ENCODE measurements at places on chromosomes 11 and 22.

DNA sequence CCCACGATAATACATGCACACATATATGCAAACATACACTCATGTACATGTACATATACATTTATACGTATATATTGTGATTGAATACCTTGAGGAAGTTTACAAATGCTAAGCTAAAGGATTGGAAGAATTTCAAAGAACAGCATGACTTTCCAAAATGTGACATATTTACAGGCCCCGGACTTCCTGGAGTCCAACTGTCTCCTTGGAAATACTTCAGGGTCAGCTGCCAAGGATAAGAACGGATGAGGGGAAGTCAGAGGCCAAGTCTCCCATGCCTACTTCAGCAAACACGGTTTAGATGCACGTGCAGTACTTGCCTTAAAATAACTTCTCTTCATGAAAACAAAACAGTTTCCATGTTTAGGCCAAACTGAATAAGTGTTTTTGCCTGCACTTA lies 213.6 kb downstream of the DYNC2H1 start:
- DNase-seq = no peak

GRCh38 chr11:26762089-26762488 lies 40.2 kb upstream of the SLC5A12 start:
- no peak for DNase-seq

- no peak for DNase-seq
Measured at GRCh38 chr11:91984033-91984584, 240.5 kb upstream of the FAT3 start.

- DNase-seq = no peak
Measured at GRCh38 chr11:40100781-40101180, 1358.7 kb downstream of the LRRC4C start.

DNA sequence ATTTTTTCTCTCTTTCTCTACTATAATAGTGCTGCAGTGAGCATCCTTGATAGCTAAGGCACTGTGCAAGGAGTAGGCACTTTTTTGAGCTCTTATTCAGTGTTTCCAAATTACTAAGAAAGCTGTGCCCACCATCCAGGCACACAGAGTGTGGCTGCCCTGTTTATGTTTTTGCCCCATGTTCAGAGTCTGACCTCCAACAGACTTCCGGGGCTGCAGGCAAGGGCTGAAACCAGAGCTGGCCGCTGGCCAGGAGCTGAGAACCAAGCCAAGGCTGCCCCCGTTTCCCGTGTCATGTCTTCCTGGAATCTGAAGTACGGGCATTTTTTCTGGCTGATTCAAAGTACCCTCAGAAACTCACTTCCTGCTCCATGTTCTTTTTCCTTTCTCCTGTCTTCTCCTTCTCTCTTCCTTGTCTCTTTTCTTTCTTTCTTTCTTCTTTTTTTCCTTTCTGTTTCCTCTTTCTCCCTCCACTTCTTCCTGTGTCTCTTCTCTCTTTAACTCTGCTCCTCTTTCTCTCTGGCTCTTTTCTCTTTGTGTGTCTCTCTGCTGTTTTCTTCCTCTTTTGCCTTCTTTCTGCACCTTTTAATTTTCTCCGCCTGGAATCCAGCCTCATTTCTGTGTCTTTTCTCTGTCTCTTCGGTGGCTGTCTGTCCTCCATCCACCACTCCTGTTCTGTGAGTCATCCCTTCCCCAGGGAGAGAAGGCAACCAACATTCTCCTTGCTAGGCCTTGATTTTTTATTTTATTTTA lies 17.0 kb upstream of the KCTD14 start:
- DNase-seq = no peak

- no peak for DNase-seq
Measured at GRCh38 chr11:36048496-36049247, 104.8 kb downstream of the LDLRAD3 start.

DNA sequence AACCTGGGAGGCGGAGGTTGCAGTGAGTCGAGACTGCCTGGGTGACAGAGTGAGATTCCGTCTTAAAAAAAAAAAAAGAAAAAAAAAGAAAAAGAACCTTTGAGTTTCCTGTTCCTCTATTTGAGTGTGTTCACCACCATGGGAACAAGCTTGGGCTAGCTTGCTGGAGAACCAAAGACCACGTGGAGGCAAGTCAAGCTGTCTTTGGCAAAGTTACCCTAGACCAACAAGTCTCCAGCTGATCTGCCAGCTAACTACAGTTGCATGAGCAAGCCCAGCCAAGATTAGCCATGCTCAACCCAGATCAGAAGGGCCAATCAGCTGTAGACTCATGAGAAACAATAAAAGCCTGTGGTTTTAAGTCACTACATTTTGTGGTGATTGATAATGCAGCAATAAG lies 29.7 kb downstream of the SLN start:
- no peak for DNase-seq

DNA sequence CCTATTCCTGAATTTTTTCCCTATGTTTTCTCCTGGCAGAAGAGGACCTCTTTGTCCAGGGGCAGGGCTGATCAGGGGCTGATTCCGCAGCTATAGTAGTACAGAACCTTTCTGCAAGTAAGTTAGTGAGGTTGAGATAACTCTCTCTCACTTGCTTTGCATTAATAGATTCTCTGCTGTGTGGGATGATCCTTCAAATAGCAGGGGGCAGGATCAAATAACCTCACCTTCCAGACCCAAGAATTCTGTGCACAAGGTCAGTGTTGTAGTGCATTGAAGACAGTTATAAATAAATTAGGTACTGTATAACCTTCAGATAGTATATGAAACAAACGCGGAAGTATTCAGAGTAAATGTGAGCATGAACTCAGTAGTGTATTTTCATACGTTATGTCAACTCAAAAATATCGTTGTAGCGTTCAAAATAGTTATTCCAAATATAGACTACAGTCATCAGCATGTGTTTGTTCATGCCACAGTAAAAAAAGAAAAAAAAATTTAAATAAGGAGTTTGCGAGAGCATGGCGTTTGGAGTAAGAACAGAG lies 278 bp downstream of the MMP26 start:
- DNase-seq = no peak

DNA sequence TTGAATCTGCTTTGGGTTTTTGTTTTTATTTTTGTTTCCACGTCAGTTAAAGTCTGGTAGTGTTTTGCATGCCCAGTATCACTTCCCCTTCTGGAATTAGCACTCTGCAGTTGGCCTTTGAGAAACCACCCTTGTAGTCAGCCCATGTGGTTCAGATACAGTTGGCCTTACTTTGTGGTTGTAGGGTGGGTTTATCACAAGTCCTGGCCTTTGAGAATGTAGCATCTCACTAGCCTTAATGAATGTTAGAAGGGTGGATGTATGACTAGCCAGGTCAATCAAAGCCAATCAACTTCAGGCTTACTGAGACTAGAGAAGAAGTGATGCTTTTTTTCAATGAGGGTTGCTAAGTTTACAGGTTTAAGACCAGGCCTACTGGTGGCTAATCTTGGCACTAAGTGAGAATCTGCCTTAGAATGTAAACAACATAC lies 19.8 kb downstream of the ARL14EP start:
- DNase-seq = no peak

GRCh38 chr11:65810046-65810868 lies 23.4 kb downstream of the OVOL1 start:
- no peak for DNase-seq

- DNase-seq = no peak
Measured at GRCh38 chr22:28798810-28799605, 1.4 kb downstream of the XBP1 start.

DNA sequence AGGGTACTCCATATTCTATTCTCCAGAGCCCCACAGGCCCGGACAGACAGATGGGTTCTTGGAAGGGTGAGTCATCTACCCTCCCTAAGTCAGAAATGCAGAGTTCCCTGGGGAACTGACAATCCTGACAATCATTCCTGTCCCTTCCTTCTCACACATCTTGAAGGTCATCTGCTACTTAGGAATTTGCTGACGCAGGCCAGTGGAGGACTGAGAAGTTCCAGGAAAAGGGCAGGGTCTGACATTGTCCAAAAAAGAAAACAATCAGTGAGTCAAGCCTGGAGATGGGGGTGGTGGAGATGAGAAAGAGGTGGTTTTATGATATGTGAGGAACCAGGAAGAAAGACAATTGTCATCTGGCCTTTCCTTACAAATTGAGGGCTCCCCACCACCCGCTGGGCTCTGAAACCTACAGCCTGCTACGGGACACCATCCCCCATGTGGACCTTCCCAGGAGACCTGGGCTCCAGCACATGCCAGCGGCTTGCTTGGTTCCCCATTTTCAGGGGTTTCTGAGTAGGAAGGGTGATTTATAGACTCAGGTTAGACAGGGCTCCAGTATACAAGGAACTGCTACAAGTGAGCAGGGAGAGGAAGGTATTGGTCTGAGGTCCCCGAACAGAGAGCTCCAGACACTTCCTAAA lies 12.9 kb downstream of the CD59 start:
- DNase-seq = no peak

GRCh38 chr22:46140989-46141928 lies 9.1 kb upstream of the PPARA start:
- no peak for DNase-seq

DNA sequence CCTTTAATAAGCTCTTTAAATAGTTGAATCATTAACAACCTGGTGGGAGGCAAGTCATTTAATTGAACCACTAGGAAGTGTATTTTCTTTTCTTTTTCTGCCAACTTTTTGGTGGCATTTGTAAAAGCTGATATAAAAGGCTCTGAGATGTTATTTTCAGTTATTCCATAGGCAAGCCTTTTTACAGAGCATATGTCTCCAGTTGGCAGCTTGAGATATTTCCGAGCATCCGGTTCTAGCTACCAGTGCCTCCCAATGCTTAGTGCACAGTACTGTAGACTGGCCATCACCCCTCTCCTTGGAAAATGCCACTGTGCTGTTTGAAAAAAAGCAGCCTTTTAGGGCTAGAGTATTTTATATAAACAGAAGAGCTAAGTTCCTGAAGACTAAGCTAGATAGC lies 178.7 kb upstream of the SORL1-AS1 start:
- no peak for DNase-seq

DNA sequence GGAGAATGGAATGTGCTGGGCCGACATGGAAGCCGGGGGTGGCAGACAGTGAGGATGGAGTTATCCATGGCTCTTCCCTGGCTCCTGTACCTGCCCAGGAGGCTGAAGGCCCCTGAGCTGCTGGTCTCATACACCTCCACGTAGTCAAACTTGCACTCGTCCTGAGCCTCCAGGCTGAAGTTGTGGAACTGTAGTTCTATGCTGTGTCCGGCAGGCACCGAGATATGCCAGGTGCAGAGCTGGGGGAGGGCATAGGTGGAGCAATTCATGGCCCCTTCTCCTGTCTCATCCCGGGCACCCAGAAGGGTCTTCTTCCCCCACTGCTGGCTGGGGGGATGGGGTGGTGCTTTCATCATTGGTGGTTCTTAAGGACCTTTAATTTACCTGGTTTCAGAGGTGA lies 2.8 kb downstream of the MFRP start:
- no peak for DNase-seq

Data from D721Med (cell line).